ENCODE measurements at places on chromosomes 7 and 10. TPM values are rescaled to one million over a fixed set of nuclear protein-coding genes. Genes with fewer than 3 reads are reported as not detected.
A peak's percentile ranks its signal among the peaks of the same experiment; 100 is the strongest.

GRCh38 chr7:156049366-156049765, 237.1 kb upstream of the SHH start:
- no peak overlapping the region for H3K27ac ChIP-seq
- no peaks in the 10 kb centered on the region for H3K36me3 ChIP-seq
- DNase-seq = peak; percentile 5
- H3K4me3 ChIP-seq = no peak overlapping the region
- H3K27me3 ChIP-seq = peaks cover 1% of the 10 kb centered on the region

- H3K27me3 ChIP-seq = no peaks in the 10 kb centered on the region
- no peak overlapping the region for H3K4me3 ChIP-seq
- H3K36me3 ChIP-seq = no peaks in the 10 kb centered on the region
- H3K27ac ChIP-seq = no peak overlapping the region
These were observed 112.0 kb downstream of the PTPRN2 start for GRCh38 chr7:158475679-158476052.

GRCh38 chr7:33711231-33712019, 193.9 kb upstream of the BMPER start:
- no peaks in the 10 kb centered on the region for H3K27me3 ChIP-seq

GRCh38 chr7:30181736-30182522, 47.1 kb downstream of the MTURN start:
- H3K4me1 ChIP-seq = peaks cover 6% of the 10 kb centered on the region
- H3K36me3 ChIP-seq = no peaks in the 10 kb centered on the region
- no peak for DNase-seq
- H3K27me3 ChIP-seq = no peaks in the 10 kb centered on the region
- H3K4me3 ChIP-seq = no peak overlapping the region
- no peak overlapping the region for H3K27ac ChIP-seq

Gene IGF2BP3
- 1.1 TPM for total RNA-seq

Gene TAS2R3
- total RNA-seq = 0.94 TPM

Gene FGFR2
- total RNA-seq = not detected

Gene TLX1
- total RNA-seq = not detected

Gene HYAL4
- total RNA-seq = not detected

Gene MYOF
- total RNA-seq = 5.4 TPM

Gene NUTM2A
- total RNA-seq = 0.22 TPM

Gene GPR158
- total RNA-seq = not detected

Gene FERD3L
- not detected for total RNA-seq

- peak; percentile 65 for DNase-seq
- peak overlapping the region; percentile 96 for H3K27ac ChIP-seq
These were observed 26.2 kb downstream of the ADK start for GRCh38 chr10:74177140-74177677.

GRCh38 chr10:79335470-79336235, 11.6 kb upstream of the PPIF start:
- no peaks in the 10 kb centered on the region for H3K27me3 ChIP-seq
- no peaks in the 10 kb centered on the region for H3K36me3 ChIP-seq
- H3K27ac ChIP-seq = no peak overlapping the region
- peaks cover 35% of the 10 kb centered on the region for H3K4me1 ChIP-seq
